ENCODE measurements at places on chromosomes 16 and 17. TPM values are rescaled to one million over a fixed set of nuclear protein-coding genes. Genes with fewer than 3 reads are reported as not detected.

DNA sequence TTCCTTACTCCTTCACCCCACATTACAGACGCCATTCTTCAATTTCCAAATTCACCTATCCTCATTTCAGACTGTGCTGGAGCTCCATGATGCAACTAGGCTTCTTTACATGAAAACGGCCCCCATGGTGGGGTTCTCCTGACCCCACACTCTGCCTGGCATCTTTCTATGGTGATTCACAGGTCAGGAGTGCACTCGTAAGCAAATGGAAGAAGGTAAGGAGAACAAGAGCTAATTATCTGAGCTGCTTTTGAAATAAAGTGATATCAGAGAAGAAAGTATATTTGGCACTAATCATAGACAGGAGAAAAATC lies 27.5 kb upstream of the SUPT4H1 start:
- no peak for DNase-seq

Gene CNTNAP4
- not detected for total RNA-seq

Gene RABEP2
- 18.6 TPM for total RNA-seq

Gene DNASE1L2
- total RNA-seq = 1.2 TPM

DNA sequence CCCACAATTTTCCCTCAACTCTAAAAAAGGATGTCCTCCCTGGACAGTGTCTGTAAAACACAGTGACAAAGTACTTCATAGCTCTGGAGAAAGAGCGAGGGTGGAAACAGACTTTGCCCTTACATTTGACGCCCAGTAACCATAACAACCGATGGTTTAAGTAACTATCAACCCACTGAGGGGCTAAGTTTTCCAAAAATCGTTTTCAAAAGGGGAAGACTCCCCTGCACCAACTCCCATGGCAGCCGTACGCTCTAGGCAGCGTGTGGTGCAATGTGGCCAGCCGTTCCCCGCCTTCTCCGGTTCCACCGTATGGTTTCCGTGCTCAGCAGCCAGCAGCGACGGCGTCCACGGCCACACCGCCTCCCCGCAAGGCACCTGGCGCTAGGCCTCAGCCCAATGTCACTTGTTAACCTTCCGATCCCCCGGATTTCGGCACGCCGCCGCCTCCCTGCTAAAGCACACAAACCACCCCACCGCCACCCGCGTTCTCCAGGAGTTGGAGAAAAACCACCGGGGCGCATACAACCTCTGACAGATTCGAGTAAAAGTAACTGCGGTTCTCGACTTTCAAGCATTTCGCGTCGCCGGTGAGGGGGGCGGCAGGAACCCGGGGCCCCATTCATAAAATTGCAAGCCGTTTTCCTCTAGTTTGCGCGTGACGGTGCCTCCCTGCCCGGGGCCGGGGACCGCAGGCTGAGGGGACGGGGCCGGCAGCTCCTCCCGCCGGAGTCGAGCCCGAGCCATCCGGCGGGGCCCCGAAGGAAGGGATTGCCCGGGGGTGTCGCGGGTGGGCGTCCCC lies 661 bp downstream of the TEX2 start:
- DNase-seq = no peak

- no peak for DNase-seq
Measured at GRCh38 chr16:50559342-50559741, 11.1 kb downstream of the NKD1 start.

- DNase-seq = no peak
Measured at GRCh38 chr17:27624539-27624938, 6.4 kb upstream of the LGALS9 start.

DNA sequence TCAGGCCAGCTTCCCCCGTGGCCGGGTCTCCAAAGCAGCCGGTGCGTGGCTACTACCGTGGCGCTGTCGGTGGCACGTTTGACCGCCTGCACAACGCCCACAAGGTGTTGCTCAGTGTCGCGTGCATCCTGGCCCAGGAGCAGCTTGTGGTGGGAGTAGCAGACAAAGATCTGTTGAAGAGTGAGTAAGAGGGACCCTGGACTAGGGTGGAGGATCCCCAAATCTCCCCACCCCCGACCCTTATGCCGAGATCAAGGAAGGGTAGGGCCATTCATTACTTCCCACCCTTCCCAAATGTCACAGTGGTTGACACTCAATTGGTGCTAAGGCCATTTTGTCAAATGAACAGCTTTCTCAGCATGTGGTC lies 1.2 kb downstream of the COASY start:
- no peak for DNase-seq

Gene ARHGDIG
- total RNA-seq = 3.3 TPM

DNA sequence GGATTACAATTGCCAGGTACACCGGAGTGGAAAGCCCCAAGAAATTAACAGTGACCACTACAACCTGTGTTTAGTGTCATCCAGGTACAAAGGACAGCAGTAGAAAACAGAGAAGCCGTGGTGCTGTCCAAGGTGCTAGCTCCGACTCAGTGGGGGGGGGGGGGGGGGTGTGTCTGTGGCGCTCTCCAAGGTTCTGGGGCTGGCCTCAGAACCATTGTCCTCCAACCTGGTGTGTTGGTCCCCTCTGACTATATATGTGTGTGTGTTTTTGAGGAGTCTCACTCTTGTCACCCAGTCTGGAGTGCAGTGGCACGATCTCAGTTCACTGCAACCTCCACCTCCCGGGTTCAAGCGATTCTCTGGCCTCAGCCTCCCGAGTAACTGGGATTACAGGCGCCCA lies 5.8 kb upstream of the ZNF23 start:
- peak; percentile 15 for DNase-seq

- no peak for DNase-seq
Measured at GRCh38 chr17:8935191-8935590, 30.3 kb downstream of the PIK3R5 start.

DNA sequence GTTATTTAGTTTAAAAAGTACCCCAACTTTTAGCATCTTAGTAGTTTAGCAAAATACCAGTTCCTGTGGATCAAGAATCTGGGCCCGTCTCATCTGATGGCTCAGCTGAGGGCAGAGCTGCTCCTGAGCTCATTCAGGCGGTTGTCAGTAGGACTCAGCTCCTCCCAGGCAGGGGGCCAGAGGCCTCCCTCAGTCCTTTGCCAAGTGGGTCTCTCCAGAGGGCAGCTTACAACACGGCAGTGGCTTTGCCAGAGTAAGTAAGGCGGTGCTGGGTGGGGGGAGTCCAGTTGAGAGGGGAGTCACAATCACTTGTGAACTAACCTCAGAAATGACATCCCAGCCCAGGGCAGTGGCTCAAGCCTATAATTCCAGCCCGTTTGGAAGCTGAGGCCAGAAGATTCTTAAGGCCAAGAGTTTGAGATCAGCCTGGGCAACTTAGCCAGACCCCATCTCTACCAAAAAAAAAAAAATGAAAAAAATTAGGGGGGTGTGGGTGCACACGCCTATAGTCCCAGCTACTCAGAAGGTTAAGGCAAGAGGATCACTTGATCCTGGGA lies 81.5 kb upstream of the MED9 start:
- DNase-seq = no peak

Gene BCAR1
- 296 TPM for total RNA-seq

DNA sequence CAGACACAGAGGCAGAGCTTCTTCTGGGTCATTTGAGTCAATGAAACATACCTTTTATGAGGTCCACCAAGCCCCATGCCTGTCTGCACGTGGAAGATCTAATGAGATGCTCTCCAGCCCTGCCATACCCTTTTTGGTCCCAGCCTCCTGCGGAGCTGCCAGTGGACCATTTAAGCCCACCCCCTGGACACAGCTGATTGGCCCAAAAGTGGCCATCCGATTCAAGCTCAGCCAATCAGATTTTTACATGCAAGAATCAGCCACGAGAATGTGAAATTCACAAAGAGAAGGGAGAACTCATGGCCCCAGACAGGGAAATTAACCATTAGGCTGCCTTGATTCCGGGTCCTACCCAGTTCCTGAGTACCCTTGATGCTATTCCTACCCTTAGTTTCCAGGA lies 231.0 kb upstream of the EEF2KMT start:
- DNase-seq = no peak

DNA sequence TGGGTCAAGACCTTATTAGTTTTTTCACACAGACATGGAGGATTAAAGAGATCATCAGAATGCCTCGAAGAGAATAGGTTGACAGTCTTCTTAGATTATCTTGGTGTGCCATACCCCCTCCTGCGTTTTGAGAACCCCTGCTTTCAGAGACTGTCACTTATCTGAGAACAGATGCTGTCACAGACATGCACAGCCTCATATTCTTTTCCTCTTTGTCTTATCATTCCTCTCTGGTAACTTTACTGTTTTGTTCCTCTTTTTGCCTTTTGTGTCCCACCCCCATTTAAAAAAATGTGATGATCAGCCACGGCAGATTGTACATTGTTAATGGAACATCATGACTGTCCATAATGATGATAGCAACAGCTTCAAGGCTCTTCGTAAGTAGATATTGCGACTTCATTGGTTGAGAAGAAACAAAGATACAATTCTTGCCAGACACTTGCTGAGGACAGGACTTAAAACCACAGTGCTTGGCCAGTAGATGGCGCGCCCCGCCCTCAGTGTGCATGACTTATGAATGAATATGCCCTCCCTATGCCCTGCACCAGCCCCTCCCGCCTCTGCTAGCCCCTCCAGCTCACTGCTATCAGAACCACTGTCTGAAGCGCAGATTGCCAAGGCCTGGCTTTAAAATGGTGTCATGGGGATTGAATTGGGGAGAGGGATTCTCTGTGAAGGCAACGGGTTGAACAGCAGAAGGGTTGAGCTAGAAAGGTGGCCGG lies 2.6 kb upstream of the PITPNC1 start:
- peak; percentile 74 for DNase-seq

- DNase-seq = no peak
Measured at GRCh38 chr16:85149776-85150175, 37.5 kb upstream of the CIBAR2 start.

DNA sequence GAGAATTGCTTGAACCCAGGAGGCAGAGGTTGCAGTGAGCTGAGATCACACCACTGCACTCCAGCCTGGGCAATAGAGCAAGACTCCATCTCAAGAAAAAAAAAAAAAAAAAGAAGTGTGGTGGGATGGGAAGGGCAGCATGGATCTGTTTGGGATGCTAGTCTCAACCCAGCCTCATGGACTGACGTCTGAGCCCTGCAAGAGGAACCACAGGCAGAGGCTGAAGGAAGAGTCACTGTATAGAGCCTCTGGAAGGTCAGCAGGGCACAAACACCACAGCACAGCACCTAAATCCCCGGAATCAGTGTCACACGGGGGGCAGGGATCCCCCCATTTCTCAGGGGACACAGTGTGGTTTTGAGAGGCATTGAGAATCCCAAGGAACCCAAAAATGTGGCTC lies 10.9 kb upstream of the CXCL16 start:
- no peak for DNase-seq

DNA sequence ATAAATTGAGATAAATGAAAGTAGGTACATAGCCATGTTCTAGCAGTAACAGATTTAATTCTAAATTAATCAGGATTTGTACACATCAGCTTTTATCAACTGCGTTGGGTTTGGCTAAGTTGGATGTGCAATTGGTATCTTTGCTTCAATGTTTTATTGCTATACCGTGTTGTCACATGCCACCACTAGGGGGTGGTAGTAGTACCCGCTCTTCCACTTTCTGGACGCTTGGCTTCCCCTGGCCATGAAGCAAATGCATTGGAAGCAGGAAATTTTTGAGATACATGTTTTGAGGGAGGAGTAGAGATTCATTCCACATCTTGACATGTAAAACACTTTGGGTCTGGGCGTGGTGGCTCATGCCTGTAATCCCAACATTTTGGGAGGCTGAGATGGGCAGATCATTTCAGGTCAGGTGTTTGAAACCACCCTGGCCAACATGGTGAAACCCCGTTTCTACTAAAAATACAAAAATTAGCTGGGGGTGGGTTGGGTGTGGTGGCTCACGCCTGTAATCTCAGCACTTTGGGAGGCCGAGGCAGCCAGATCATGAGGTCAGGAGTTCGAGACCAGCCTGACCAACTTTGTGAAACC lies 58.6 kb downstream of the EMP2 start:
- peak; percentile 29 for DNase-seq

- DNase-seq = no peak
Measured at GRCh38 chr16:74052016-74052415, 244.6 kb upstream of the PSMD7 start.

All from astrocyte (in vitro differentiated cells and primary cell).